ENCODE measurements at places on chromosomes 5 and 9.
A peak's percentile ranks its signal among the peaks of the same experiment; 100 is the strongest.

GRCh38 chr5:15074651-15075050 lies 203.1 kb upstream of the ANKH start:
- DNase-seq, result no peak

DNA sequence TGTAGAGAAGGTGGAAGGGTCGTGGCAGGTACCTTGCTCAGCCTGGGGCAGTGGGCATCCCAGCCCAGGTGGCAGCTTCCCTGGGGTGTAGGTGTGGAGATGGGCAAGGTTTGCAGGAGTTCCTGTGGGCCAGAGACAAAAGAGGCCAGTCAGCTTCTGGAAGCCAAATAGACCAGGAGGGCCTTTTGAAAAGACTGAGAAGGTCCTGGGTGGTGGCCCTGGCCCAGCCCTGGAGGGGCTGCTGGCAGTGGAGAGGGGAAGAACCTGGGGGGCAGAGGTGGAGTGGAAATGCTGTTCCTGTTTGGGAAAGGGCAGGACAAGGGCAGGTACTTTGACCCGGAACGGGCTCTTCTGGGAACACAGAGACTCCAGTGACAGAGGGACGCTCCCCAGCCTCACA lies 7.0 kb upstream of the IL3 start:
- no peak for DNase-seq

- no peak for DNase-seq
These were observed 343.3 kb upstream of the TNC start for GRCh38 chr9:115461280-115461679.

- no peak for DNase-seq
These were observed 22.8 kb downstream of the RALGDS start for GRCh38 chr9:133098104-133098754.

- no peak for DNase-seq
These were observed 17.8 kb downstream of the SLC38A9 start for GRCh38 chr5:55694152-55694830.

- DNase-seq, result no peak
These were observed 213.3 kb upstream of the FBXL7 start for GRCh38 chr5:15286650-15287049.

- DNase-seq, result no peak
These were observed 27.0 kb downstream of the TCF7 start for GRCh38 chr5:134141331-134142050.

DNA sequence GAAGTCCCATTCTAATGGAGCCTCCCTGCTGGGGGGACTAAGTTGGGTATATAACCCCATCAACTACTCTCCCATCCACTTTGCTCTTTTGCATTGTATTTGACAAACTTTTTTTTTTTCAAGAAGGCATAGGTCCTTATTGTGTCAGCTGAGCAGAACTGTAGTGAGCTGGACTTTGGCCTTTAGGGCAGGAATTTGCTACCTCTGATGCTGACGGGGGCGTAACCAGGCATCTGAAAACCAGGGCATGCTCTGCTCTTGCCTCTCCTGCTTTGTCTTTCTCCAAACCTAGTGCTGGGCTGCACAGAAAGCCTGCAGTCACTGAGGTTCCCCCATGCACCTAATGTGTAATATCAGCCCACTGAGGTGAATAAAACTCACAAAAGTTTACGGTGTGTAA lies 49.0 kb downstream of the MSX2 start:
- DNase-seq, result no peak

- no peak for DNase-seq
These were observed 10.4 kb downstream of the STOM start for GRCh38 chr9:121359351-121360294.

GRCh38 chr5:32301891-32302290 lies 10.8 kb downstream of the MTMR12 start:
- no peak for DNase-seq

DNA sequence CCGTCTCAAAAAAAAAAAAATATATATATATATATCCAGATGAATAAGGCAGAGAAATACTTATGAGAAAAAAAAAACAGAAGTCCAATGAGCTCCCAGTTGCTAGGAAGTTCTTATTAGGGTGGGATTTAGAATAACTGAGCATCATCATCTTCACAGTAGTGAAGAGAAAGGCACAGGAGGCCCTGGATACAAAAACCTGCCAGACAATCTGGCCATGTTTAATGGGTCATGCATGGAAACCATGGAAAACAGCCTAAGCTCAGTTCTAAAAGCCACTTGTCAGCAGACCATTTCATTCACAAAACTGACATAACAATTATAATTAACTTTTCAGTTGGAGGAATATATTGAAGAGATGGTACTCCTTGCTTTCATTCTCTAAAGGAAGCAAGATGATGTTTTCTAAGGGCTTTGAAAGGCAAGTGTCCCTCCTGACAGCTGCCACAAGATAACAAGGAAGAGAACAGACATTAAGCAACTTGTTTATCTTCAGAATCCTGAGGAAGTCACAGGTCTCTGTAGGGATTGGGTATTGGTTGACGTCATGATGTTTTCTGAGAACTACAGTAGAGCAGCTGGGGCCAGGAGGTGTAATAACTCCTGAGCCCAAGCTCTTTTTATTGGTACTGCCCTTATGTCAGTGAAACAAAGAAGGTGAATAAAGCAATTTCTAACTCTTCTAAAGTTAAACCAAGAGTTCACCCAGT lies 463.1 kb downstream of the DMAC1 start:
- DNase-seq, result no peak

- DNase-seq, result no peak
These were observed 181.2 kb upstream of the IER5L start for GRCh38 chr9:129359162-129359811.

DNA sequence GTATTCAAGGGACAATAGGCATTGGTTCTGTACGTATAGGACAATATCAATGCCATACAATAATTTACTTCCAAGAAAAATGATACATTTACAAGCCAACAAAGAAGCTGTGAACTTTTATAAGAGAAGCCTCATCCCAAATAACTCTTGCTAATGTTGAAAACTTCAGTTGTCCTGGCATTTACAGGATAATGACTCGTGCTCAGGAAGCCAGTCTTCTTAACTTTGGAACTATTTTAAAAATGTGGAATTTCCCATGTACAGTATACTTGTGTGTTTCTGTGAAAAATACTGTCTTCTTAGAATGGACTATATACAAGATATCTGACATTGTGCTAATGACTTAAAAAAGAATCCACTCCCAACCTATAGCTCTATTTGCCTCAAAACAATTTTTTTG lies 1479.3 kb upstream of the CDH9 start:
- no peak for DNase-seq

GRCh38 chr5:132425009-132425937 lies 55.8 kb downstream of the SLC22A5 start:
- peak; percentile 89 for DNase-seq

- no peak for DNase-seq
These were observed 1995.6 kb upstream of the CDH6 start for GRCh38 chr5:29197631-29198454.

DNA sequence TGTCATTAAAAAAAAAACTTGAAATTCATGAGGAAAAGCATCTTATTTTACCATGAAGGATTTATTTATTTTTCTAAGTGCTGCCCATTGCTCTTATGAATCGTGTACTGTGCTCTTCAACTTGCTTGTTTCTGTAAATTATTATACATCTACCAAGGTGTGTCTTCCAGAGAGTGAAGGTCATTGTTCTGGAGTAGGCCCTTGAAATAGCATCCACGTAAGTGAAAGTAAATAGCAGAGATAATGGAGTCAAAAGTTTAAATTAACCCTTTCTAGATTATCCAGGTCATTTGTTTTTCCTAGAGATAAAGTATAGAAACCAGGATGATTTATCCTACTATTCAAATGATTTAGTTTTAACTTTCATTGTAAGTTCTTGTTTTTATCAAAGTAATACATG lies 473.1 kb downstream of the DIRAS2 start:
- no peak for DNase-seq

DNA sequence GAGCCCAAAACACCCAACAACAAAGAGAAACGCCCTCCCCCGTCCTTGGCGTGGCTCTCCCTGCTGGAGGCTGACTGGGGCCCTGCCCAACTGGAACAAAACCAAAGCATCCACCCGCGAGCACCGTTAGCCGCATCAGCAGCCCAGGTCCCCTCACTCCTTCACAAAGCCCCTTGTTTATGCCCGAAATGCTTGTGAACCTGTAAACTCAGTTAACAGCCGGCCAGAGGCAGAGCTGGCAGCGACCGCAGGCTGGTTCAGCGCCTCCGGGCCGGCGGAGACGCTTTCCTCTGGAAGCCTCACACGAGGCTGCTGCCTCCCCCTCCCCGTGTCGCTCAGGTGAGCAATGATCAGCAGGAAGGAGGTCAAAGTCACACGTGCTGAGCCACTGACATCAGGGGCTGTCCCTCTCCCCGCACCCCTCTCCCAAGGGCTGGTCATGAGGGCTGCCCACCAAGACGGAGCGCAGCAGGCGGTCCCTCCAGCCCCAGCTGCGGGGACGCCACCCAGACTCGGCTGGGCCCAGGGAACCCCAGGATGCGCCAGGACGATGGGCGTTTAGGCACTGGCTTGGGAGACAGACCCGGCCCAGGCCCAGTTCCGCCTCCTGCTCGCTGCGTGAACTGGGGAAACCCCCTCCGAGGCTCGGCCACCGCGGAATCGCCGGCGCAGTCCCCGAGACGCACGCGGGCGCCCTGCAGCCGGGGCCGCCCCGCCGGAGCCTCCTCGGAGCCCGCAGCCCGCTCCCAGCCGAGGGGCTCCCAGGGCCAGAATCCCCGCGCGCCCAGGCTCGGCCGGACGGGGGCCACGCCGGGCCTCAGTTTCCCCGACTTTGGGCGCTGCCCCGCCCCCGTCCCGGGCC lies 563 bp downstream of the SNAPC4 start:
- DNase-seq, result peak; percentile 32

DNA sequence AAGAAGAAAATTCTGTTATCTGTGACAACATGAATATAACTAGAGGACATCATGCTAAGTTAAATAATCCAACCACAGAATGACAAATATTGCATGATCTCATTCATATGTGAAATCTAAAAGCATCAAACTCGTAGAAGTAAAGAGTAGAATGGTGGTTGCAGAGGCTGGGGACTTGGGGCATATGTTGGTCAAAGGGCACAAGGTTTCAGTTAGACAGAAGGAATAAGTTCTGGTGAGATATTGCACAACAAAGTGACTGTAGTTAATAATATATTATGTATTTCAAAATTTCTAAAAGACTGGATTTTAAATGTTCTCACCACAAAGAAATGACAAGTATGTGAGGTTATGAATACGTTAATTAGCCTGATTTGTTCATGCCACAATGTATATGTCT lies 24.8 kb downstream of the GRIA1 start:
- no peak for DNase-seq

- DNase-seq, result no peak
These were observed 429.7 kb downstream of the CDH10 start for GRCh38 chr5:24215114-24215513.

DNA sequence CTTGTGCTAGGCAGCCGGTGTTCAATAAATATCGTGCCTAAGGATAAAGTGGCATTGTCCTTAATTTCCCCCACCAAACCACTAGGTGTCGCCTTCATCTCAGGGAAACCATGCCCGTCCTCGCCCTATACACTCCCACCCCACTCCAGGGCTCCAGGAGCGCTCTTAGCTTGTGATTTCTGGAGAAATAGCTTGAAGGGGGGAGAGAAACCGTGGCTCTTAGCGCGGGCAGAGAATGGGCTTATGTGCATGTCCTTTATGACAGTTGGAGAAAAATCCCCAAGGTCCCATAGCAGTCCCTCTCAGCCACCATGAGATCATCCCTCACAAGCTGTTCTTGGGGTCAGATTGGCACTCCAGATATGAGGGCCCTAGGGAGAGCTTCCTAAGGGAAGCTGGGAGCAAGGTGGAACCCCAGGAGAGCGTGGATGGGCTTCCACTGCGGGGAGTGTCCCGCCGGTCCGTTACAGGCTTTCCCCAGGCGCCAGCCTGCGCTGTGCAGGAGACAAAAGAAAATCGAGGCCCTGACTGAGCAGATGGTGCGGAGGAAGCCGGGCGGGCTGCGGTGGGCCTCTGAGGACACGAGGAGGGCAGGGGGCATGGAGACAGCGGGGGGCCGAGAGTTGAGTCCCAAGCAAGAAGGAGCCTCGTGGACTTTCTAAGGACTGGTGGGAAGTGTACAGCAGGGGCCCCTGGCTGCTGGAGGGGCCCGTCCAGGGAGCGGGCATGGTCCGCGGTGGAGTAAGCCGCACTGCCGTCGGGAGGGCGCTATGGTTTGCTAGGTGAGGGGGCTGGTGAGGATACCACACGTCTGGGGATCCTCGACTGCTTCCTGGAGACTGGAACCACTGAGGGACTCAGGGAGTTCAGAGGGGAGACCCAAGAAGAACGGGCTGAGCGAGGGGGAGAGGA lies 750 bp upstream of the NPR2 start:
- DNase-seq, result peak; percentile 78

- no peak for DNase-seq
These were observed 61.3 kb downstream of the SECISBP2 start for GRCh38 chr9:89379508-89380115.

GRCh38 chr9:121770415-121771273 lies 119.2 kb downstream of the DAB2IP start:
- DNase-seq, result no peak

GRCh38 chr5:9834871-9835770 lies 205.0 kb upstream of the TAS2R1 start:
- no peak for DNase-seq

GRCh38 chr5:173484569-173484968 lies 131.9 kb downstream of the BOD1 start:
- no peak for DNase-seq

DNA sequence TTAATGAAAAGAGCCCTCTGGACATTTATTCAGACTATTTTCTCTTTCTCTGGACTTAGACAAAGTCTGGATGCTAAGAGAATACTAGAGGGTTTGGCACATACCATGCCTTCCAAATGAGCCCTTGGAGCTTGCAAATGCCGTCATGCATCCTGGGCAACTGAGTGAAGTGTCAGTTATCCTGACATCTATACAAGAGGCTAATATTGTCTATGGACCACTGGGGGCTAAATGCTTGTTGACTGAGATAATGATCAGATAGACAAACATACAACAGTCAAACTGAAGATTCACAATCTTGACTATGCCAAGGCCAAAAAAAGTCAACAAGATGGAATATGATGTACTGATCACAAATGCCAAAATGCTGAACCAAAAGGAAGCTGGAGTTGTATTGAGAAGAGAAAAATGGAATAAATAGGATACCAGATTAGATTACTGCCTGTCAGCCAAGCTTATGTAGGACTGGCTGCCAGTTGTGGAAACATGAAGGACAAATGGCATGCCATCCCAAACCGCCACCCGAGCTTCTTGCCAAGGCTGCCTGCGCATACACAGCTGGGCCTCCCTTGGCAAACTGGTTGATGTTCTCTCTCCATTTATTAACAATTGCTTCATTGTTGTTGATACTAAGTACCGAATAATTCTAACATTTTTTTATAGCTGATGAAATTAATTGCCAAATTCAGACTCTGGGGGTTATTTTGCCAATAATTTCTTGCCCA lies 240.1 kb upstream of the GRAMD2B start:
- no peak for DNase-seq

GRCh38 chr5:33441241-33442177 lies 744 bp downstream of the TARS1 start:
- peak; percentile 36 for DNase-seq

DNA sequence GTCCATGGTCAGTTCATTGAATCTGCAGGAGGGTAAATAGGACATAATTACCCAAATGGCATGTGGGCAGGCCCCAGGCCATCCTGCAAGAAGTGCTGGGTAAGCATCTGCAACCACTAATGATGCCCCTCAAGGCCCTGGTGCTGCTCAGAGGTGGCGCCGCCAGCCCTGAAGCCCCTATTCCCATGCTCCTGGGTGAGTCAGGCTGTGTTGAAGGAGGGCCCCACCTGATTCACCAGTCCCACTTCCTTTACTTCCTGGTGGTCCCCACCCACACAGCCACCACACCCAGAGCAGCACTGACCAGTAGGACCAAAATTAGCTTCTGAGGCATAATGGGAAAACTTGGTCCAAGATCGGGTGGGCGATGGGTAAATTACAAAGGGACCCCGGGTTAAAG lies 120.4 kb upstream of the SPRY4 start:
- DNase-seq, result no peak

Measured in CD4-positive, alpha-beta T cell treated with Interleukin-2 at 100 ng/mL for 4 hours (primary cell).